ENCODE measurements at places on chromosomes 5 and 9.

- peak; percentile 16 for DNase-seq
Observed at GRCh38 chr5:131854134-131854533, 57.3 kb upstream of the FNIP1 start.

DNA sequence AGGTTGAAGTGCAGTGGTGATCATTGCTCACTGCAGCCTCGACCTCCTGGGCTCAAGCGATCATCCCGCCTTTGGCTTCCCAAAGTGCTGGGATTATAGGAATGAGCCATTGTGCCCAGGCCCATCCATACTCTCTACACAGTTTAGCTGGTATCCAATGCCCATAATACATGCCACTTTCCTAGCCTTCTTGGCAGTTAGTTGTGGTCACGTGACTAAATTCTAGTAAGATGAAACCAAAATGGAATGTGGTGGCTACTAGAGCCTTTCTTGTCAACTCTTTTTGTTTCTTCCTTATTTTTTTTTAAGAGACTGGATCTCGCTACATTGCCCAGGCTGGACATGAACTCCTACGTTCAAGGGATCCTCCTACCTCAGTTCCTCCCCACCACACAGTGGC is 15.3 kb upstream of the KIF27 start:
- DNase-seq = no peak

- DNase-seq = no peak
Observed at GRCh38 chr9:109419531-109419930, 78.6 kb downstream of the PTPN3 start.

DNA sequence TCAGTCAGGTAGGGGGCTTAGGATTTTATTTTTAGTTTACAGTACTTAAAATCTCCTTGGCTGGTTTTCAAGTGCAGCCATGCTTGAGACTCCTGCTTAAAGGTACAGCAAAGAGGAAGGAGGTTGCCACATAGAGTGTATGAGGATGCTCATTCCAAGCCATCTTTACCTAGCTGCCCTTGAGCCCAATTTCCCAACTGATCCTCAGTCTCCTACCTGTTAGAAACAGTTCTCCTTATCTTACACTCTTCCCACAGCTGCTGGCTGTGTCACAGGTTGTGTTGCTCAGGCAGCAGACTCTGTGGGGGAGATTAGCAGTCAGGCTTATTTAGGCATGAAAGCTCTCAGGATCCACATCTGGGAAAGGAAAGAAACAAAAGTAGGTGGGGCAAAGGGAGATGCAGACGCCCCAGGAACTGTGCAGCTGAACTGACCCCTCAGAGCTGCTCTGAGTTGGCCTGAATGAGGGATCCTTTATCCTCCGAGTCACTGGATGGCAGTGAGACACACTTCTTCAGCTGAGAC is 95.1 kb downstream of the NMUR2 start:
- DNase-seq = no peak

DNA sequence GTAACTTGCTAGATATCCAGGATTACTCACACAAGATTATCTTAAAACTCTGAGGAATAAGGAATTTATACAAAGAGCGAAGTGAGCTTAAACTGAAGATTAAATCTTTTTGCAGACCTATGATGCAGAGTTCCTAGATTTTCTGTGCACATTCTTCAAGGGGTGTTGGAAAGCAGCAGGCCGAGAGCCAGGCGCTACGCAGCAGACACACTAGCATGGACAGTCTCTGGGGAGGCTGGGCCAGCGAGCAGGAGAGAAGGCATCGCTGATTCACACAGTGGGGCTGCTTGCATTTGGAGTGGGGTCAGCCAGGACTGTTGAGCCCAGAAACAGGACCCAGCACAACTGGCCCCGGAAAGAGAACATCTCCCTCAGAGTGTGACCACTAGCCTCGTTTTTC is 136.3 kb downstream of the ADAMTS16 start:
- DNase-seq = no peak

GRCh38 chr9:87269296-87270176 is 228.1 kb upstream of the DAPK1 start:
- DNase-seq = no peak

- DNase-seq = no peak
Observed at GRCh38 chr5:62326302-62326701, 20.3 kb downstream of the KIF2A start.

GRCh38 chr5:119706049-119706448 is 76.7 kb downstream of the FAM170A start:
- DNase-seq = no peak

DNA sequence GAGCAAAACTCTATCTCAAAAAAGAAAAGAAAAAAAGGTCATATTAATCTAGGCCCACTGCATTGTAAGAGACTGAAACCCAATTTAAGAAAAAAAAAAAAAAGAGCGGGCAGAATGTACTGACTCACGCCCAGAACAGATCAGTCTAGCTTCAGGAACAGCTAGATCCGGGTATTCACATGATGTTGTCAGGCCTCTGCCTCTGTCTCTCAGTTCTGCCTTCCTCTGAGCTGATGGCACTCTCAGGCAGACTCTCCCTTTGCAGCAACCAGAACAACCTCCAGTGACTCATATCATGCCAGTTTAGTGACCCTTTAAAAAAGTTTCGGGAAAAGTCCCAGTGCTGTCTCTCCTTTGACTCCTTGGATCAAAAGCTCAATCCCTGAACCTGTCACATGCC is 53.0 kb downstream of the NEURL1B start:
- no peak for DNase-seq

GRCh38 chr9:105438141-105438806 is 9.6 kb upstream of the FSD1L start:
- no peak for DNase-seq

DNA sequence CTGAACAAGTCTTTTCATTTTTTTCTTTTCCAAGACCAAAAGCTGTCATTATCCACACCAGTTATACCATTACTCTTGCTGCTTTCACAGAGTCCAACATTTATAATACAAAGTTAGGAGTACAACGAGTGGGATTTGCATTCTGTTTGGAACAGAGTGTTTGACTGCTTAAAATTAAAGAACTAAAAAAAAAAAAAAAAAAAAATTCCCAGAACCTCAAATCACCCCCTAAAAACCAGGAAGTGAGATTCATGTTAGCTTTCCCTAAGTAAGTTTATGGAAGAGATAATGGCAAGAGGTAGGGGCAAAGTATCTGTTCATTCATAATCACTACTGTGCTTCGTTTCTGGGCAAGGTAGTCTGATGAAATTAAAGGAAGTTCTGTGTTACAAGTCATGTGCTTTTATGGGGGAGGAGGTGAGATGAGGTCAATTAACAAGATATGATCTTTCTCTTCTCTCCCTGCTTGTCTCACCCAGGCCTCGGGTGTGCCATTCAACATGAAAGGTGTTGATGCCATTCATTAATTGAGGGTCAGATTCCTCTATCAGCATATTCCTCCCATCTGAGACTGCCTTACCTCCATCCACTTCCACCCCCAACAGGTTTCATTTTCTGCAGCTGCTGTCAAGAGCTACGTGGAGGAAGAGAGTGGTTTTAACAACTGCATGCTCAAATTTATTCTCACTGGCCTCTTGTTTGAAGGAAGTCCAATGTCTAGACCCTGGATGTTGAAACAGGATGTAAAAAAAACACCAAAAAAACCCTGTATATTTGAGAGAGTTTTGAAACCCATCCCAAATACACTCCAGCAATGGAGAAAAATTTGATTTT is 58.1 kb downstream of the MARCHF3 start:
- peak; percentile 45 for DNase-seq

- no peak for DNase-seq
Observed at GRCh38 chr5:6317116-6317798, 61.1 kb downstream of the MED10 start.

DNA sequence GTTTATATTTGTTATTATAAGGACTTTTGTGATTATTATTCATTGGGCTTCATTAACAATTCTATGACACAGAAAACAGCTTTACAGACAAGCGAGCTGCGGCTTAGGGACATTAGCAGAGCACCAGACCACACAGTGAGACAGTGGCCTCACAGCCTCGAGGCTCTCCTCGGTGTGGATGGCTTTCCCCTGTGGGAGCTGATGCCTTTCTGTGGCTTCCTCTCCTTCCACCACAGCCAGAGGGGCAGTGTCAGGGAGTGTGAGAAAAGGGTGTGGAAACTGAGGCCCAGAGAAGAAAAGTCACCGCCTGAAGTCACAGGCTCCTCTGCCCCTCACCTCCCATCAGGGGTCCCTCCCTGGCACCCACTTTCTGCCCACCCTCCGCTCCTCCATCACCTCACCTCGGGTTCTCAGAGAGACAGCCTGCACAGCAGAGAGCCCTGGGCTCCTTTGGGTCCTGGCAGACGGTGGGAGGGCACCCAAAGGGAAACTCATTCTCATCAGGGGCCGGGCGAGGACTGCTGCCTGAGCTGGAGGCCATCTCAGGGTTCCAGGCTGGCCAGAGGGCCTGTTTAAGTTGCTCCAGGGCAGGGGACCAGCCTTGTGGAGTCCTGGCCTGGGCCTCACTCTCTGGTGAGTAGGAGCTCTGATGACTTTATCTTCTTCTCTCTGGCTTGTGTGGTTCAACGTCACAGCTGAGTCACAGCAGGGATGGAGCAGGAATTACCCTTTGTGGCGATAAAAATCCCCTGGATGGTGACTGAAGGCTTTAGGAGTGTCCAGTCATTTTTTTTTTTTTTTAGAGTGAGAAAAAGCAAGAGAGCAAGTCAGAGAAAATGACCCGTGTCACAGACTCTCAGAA is 830 bp downstream of the TRAF1 start:
- peak; percentile 93 for DNase-seq

DNA sequence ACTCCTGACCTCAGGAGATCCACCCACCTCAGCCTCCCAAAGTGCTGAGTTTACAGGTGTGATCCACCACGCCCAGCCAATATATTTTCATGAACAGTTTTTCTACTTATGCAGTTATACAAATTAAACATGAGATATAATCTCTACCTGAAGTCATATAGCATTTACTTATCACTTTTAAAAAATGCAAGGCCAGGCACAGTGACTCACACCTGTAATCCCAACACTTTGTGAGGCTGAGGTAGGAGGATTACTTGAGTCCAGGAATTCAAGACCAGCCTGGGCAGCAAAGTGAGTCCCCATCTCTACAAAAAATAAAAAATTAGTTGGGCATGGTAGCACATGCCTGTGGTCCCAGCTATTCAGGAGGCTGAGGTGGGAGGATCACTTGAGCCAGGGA is 164.7 kb upstream of the LHFPL2 start:
- no peak for DNase-seq

GRCh38 chr5:141879941-141880738 is 1.9 kb upstream of the PCDH1 start:
- no peak for DNase-seq

DNA sequence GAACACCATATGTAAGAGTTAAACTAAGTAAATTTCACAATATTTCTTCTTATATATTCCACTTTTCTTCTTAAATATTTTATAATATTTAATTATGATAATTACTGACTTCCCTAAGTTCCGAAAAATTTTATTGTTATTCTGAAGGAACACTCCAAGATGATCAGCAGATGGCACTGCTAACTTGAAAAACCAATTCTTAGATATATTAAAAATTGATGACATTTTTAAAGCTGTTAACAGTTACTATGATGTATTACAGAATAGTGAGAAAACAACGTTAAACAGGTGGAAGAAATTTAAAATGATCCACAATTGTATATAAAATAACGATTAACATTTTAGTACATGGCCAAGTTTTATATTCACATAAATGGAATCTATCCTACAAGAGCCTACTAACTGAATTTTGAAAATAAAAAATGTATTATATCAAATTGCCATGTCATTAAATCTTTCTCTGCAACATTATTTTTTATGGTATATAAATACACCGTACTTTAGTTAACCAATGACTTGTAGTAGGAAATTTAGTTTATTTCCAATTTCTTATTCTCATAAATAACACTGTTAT is 30.1 kb upstream of the MUSK start:
- DNase-seq = no peak

DNA sequence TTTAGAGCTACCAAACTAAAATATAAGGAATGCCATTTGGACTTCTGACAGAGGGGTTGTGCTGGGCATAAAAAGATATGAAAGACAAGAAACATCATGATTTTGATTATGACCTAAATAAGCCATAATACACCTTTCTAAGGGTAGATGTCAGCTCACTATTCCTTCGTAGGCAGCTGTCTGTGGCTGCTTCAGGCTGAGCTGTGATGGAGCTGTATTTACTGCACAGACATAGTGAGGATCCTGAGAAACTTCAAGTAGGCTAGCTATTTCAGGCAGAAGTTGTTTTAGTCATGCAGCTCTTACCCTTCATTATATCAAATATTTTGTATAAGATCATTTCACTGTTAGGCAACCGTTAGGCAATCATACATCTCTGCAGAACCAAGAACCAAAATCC is 511.7 kb downstream of the CDH12 start:
- DNase-seq = no peak

GRCh38 chr9:134634176-134634575 is 7.4 kb upstream of the COL5A1 start:
- DNase-seq = no peak

- no peak for DNase-seq
Observed at GRCh38 chr5:92687821-92688722, 892.9 kb downstream of the NR2F1-AS1 start.

DNA sequence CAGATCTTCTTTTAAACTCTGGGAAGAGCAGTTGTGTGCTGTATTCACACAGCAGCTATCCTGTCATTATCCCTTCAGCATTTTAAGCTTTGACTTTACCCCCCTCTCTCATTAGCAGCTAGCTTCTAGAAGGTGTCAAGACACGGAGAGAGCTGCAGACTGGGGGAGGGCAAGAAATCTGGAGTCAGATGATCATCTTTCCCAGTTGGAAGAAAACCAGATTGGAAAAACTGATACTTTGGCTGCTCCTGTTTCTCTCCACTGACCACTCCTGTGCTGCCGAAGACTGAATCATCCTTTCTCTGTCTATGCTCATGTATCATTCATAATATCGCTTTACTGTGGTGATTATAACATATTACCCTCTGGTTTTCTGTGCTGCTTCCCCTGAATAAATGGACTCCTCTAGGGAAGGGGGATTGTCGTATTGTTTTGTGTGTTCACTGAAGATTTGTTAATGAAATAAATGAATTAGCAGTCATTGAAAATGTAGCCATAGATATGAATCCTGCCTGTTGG is 75.1 kb downstream of the SH3GL2 start:
- DNase-seq = no peak

DNA sequence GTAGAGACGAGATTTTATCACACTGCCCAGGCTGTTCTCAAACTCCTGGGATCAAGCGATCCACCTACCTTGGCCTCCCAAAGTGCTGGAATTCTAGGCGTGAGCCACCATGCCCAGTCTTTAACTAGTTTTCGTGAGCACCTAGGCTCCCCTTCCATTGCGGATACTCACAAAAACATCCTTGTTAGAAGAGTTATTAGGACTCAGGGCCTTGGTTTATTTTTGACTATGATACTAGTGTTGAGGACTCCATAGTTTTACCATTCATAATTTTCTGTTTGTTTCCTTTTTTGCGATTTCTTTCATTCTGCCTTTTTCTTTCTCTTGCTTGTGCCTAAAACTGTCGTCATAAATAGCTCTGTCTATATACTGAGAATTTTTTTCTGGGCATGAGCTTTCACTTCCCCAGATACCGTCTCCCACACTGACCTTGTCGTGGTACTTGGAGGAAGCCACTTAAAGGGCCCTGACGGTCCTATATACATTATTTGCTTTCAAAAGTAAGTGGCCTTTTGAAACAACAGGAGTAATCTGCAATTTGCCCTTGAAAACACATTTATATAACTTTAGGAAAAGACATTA is 5.2 kb downstream of the F2R start:
- DNase-seq = no peak

- DNase-seq = no peak
Observed at GRCh38 chr5:4661326-4661725, 478.8 kb upstream of the ADAMTS16 start.

GRCh38 chr5:173039964-173040363 is 16.2 kb upstream of the CREBRF start:
- no peak for DNase-seq

All from CD4-positive, alpha-beta T cell treated with Interleukin-10 for 1 hour (primary cell).